Tibial nerve (tissue), 4 donors: ENCODE measurements at places on chromosomes 5 and 9. TPM values are rescaled to one million over a fixed set of nuclear protein-coding genes. Genes with fewer than 3 reads are reported as not detected.
A peak's percentile ranks its signal among the peaks of the same experiment; 100 is the strongest.

DNA sequence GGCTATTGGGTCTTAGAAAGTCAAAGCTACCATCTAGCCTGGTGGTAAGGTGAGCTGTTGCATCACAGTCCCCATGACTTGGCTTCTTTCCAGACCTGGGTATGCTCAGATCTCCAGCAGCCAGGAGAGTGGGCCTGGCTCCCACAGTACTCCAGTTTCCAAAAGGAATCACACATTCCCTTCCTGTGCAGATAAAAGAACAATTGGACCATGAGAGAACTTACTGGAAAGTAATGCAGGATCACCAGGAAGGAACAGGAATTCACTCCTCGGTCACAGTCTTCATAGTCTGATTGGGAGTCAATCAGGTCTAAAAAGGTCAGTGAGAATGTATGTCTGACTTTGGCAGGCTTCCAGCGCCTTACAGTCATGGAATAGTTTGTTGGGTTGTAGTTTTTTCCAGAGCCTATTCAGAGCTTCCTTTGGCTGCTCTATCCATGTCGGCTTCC lies 47.8 kb upstream of the CD180 start:
- no peak for DNase-seq

DNA sequence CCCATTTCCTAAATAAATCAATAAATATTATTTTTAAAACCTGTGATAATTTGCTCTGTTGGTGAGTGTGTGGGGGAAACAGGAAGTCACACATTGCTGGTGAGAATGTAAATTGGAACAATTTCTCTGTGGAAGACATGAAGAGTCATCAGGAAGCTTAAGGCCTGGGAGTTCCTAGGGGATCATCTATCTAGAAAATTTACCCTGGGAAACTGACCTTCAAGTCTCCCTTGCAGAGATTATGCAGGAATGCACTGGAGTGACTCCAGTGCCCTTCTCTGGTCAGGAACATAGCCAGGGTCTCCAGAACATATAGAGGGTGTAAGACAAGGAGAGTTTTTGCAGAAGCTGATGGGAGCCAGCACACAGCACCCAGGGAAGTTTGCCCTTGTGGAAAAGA lies 13.0 kb upstream of the GCNT1 start:
- no peak for DNase-seq

- DNase-seq = no peak
Observed at GRCh38 chr9:111474385-111474784, 9.8 kb downstream of the ECPAS start.

- peak; percentile 81 for DNase-seq
Observed at GRCh38 chr9:129131300-129132145, 20.3 kb downstream of the PTPA start.

DNA sequence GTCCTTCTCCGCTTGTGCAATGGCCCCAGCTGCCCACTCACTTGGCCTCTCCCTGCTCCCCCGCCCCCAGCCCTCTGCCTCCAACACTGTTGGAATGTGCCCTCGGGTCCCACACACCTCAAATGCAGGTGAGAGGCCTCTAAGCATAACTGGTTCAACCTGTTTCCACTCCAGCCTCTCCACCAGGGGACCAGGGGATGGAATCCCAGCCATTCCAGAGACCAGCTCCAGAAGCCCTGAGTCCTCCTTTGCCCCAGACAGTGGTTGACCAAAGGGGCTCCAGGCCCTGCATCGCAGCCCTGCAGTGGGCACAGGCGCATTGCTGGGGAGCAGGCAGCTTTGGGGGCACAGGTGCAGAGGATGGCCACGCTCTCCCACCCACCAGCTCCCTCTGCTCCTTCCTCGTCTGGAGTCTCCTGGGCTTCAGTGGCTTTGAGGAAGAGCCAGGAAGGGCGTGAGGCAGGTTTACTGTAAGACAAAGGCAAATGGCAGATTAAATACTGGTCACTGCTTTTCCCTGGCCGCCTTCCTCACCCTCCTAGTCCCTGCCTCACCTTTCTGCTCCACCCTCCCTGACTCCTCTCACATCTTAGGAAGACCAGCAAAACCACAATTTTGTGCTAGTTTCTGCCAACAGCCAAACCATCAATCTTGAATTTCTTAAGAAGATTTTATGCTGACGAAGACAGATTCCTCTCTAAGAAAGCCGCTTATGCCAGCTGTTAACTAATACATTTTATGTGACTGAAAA lies 29.1 kb upstream of the IRX2 start:
- no peak for DNase-seq

GRCh38 chr9:127919253-127919815 lies 2.5 kb upstream of the ST6GALNAC4 start:
- peak; percentile 86 for DNase-seq

Gene HRH2
- 9.3 TPM for total RNA-seq

Gene FBXO4
- 17.0 TPM for total RNA-seq

Gene RXFP3
- total RNA-seq = not detected
